ENCODE measurements at places on chromosomes 2 and 18.
A peak's percentile ranks its signal among the peaks of the same experiment; 100 is the strongest.

DNA sequence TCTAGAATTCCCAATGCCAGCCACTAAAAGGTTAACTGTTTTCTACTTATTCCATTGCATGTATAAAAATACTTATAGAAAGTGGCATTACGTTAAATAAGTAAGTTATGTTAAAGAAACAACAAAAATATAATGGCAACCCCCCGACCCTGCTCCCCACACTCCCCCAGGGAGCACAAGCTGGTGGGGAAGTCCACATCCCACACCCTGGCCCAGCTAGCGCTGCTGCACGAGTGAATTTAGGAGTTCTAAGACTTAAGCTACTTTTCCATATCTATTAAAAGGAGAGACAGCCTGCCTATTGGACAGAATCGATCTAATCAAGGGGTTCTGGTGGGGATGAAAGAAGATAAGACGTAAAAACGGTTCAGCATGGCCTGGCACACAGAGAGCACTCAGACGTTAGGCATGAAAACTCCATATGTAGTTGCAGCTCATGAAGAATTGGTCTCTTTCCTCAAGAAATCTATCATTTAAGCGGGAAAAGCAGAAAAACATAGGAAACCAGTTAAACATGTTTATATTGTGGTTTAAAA is 16.6 kb downstream of the HJURP start:
- no peak for DNase-seq

- no peak for DNase-seq
Observed at GRCh38 chr2:28717339-28717758, 34.3 kb upstream of the PPP1CB start.

GRCh38 chr2:75146606-75147332 is 52.6 kb downstream of the TACR1 start:
- DNase-seq = no peak

- DNase-seq = no peak
Observed at GRCh38 chr2:24204505-24204904, 29.7 kb downstream of the FAM228A start.

- no peak for DNase-seq
Observed at GRCh38 chr2:37268111-37268510, 36.7 kb downstream of the NDUFAF7 start.

DNA sequence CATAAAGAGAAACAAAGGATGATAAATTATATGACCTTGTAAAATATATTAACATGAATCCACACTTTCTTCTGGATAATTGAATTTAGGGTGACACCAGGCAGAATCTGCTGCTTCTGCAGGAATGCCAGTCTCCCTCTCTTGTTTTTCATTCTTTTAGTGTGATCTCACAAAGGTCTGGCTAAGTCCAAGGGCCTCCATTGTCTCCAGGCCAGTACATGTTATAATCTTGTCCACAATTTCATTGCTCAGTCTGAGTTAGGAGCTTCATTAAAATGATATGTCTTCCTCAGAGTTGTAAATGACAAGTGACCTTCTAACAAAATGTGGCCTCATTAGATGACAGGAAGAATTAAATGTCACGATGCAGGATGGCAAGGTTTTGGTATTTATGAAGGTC is 110.2 kb downstream of the APOB start:
- no peak for DNase-seq

GRCh38 chr18:75827751-75828287 is 400.3 kb upstream of the SMIM21 start:
- DNase-seq = no peak

DNA sequence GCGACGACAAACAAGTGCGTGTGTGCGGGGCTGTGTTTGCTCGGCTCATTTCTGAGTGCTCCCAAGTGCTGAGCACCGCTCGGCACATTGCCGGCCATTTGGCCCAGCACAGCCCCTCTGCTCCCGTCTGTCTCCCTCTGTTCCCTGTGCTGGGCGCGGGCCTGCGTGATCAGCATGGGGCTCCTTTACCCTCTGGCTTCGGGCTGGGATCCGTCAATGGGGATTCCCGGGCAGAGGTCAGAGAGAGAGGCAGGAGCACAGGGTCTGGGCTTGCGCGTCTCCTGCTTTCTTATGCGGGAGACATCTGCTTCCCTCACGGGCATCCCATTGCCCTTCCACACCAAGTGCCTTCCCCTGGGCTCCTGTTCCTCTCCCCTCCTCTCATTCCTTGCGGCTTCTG is 234.0 kb downstream of the ACKR3 start:
- DNase-seq = no peak

DNA sequence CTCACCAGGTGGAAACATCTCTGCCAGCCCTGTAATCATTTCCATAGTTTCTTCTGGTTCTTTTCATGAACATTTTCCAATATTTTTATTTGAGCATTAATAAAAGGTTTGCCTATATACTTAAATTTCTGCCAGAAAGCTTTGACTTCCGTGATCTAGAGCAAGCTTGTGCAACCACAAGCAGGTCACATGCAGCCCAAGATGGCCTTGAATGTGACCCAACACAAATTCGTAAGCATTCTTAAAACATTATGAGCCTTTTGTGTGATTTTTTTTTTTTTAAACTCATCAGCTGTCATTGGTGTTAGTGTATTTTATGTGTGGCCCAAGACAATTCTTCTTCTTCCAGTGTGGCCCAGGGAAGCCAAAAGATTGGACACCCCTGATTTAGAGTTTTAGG is 51.6 kb downstream of the NEDD4L start:
- DNase-seq = no peak

GRCh38 chr2:29113891-29114321 is 1.3 kb upstream of the CLIP4 start:
- DNase-seq = no peak

DNA sequence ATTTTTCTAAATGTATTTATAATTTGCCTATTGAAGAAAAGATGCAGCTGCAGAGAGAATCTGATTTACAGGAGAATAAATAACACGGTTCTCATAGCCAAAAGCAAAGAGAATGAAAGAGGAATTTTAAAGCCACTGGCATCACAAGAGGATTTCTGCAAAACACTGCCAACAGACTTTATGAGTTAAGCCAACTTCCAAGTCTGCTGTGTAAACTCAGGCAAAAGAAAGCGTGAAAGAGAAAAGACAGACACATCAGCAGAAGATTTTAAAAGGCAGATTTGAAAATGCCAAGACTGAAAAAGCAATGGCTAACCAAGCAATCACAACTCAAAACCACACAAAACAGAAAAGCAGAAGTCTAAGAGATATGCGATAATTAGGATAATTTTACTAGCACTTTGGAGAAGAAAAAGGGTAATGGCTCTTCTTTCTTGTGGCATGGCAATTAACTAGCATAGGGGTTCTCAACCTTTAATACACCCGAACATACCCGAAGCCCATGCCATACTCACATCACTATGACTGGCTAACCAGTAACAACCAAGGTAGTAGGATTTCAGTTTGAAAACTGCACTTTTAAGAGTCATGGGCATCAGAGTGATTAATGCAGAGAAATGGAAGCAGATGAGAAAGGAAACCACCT is 4.9 kb downstream of the DARS1 start:
- DNase-seq = no peak

GRCh38 chr2:166610180-166610912 is 116.3 kb upstream of the SCN7A start:
- peak; percentile 12 for DNase-seq

DNA sequence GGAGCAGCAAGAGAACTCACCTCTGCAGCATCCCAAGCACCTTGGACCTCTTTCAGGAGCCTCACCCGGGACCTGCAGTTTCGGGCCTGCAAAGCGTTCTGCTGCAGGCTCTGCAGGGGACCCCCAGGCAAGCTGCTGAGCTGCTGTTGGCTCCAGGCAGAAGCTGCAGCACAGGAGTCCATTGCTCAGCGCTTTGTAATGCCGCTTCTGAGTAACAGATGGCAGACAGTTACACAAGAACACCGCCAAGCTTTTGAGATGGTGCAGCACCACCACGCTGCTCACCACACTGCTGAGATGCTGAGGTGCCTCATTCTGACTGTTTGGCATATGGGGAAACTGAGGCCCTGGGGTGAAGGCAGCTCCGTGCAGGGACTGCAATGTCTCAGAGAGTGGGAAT is 1.9 kb upstream of the GALNT14 start:
- no peak for DNase-seq

- DNase-seq = no peak
Observed at GRCh38 chr2:229252280-229252679, 18.8 kb downstream of the PID1 start.

GRCh38 chr2:236795169-236795860 is 225.7 kb downstream of the ACKR3 start:
- no peak for DNase-seq

DNA sequence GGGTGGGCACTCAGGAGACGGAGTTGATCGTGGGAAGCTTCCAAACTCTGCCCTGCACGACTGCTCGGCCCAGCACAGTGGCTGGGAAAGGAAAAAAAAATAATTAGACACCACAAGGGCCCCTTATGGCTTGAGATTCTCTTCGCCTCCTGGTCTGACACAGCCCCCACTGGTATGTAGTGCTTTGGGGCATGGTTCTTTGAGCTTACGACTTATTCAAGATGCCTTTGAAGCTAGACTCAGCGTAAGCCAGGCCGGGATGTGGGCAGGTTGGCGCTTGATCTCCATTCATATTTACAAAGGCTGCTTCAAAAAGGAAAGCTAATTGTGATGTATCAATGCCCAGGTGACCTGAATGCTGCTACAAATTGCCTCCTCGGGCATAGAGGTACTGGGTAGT is 50.5 kb downstream of the CXCR4 start:
- DNase-seq = no peak

DNA sequence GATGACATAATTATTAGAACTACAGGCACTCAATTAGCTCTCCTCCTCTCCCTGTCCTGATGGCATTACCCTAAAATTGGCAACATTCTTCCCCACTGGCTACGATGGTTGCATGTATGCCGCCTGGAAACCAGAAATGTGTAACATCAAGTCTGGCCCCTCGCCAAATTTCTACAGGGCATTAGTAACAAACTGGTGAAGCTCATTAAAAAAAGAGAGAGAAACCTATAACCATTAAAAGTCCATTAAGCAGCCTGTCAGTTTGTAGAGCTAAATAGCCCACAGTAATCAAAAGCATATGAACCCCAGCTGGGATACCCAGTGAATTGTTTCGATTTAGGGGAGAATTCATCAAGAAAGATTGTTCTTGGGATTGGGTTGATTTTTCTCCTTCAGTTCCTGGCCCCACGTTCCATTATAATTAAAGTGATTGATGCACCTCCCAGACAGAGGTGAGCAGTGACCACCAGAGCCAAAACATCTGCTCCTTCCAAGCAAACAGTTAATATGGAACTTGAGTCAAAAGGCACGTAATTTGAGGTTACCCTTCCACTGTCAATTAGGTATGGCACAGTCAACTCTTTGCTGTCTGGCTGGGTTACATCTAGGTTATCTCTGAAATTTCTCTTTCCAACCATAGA is 208.6 kb downstream of the C1D start:
- no peak for DNase-seq

DNA sequence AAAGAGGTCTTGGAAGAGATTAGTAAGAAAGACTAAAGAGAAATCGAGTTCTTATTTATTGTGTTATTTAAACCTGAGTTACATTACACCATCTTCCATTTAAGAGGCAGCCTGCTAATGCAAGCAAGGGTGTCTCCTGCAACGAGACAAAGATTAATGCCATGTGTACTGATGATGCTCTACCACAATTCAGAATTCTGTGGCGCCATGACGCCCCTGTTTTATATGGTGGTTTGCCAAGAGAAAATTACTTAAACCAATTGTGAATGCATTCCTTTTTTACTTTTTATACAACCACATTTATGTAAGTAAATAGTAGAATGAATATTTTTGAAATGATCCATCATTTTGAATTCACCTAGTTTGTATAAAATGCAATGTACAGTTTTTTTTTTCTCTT is 356.1 kb upstream of the ZEB2 start:
- DNase-seq = no peak

GRCh38 chr2:16661526-16661925 is 4.1 kb downstream of the CYRIA start:
- DNase-seq = no peak

GRCh38 chr2:192655916-192656315 is 461.2 kb upstream of the TMEFF2 start:
- DNase-seq = no peak

- DNase-seq = no peak
Observed at GRCh38 chr18:1014509-1014908, 109.8 kb downstream of the ADCYAP1 start.

- peak; percentile 53 for DNase-seq
Observed at GRCh38 chr18:6920099-6920955, 190.8 kb downstream of the ARHGAP28 start.

DNA sequence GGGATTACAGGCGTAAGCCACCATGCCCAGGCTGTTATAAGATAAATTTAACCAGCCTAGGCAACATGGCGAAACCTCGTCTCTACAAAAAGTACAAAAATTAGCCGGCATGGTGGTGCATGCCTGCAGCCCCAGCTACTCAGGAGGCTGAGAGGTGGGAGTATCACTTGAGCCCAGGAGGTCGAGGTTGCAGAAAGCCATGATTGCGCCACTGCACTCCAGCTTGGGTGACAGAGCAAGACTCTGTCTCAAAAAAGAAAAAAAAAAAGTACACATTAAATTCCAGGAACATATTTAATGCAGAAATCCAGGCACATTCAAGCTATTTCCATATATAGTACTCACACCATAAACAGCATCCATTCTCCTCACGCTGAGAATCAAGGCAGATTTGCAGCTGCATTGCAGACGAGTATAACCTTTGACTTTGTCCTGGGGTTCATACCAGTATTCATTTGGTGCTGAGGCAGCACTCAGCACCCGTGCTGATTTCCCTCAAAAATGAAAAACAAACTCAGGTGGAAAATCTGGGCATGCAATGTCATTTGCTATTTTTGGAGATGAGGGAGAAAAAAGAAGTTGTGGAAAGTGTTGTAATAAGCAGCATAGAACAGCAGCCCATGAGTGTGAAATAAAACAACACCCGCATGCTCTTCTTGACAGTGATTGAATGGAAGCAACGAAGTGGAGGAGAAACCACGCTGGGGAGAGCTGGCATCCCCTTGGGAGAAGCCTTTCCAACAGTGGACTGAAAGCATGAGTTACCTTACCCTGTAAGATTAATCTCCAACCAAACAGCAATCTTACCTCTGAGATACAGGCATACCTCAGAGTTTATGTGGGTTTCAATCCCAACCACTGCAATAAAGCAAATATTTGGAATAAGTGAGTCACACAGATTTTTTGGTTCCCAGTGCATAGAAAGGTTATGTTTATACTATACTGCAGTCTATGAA is 46.8 kb upstream of the ANXA4 start:
- no peak for DNase-seq

- DNase-seq = no peak
Observed at GRCh38 chr2:162591403-162592083, 247.0 kb downstream of the KCNH7 start.

DNA sequence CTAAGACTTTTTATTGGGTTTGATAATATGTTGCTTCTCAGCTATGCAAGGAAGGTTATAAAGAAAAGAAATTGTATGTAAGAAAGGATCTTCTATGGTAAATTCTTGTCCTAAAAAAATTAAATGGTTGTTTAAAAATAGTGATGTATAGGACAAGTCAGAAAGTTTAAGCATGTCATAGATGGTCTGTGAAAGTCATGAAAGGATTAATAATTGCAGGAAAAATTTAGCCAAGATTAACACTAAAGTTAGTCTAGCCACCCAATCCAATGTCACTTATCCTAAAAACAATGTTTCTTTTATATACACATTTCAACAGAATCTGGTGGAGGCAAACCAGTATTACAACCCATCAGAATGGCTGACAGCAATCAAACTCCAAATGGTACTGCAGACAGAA is 1046.7 kb upstream of the SLC39A10 start:
- DNase-seq = no peak

GRCh38 chr2:236745420-236746210 is 176.0 kb downstream of the ACKR3 start:
- no peak for DNase-seq

GRCh38 chr2:172072706-172073105 is 12.6 kb upstream of the DLX1 start:
- DNase-seq = no peak

- no peak for DNase-seq
Observed at GRCh38 chr2:74856004-74856578, 22.2 kb downstream of the HK2 start.
